SK-MEL-5 (cell line): ENCODE measurements at places on chromosomes 16 and 17.

DNA sequence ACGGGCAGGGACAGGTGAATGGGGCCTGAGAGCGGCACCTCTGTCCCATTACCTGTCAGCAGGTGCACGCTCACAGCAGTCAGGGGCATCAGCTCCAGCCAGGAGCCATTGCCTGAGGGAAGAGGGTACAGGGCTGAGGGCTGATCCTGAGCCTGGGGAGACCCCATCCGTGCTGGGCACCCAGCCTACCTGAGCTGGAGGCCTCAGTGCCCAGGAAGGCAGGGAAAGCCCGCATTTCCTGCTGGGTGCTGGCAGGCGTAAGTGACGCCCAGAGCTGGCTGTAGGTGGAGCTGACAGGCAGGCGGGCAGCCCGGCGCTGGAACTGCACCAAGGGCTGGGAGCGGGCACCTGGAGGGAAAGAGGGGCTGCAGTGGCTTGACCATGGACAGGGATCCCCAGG is 7.4 kb downstream of the FAM171A2 start:
- DNase-seq: no peak

DNA sequence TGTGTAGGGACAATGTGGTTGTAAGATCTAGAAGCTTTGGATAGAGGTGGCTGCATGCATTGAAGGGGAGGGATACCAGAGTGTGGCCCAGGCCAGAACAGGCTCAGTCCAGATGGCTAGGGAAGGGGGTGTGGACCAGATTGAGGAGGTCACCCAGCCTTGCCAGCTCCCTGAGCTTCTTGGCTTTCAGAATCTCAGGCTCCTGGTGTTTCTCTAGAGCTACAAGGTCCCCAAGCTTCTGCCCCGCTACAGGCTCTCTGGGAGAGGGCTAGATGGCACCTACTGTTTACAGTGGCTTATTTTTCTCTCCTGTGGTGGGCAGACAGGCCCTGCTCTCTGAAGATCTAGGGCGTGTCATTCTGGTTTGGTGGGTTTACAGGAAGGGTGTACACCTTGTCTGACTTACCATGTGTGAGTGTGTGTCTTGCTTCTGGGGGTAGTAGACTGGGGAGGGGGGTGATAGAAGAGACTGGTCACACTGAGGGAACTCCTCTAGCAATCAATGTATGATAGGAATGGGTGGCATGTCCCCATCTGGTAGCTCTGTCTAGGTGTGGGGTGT is 1.1 kb downstream of the RARA start:
- DNase-seq: no peak

DNA sequence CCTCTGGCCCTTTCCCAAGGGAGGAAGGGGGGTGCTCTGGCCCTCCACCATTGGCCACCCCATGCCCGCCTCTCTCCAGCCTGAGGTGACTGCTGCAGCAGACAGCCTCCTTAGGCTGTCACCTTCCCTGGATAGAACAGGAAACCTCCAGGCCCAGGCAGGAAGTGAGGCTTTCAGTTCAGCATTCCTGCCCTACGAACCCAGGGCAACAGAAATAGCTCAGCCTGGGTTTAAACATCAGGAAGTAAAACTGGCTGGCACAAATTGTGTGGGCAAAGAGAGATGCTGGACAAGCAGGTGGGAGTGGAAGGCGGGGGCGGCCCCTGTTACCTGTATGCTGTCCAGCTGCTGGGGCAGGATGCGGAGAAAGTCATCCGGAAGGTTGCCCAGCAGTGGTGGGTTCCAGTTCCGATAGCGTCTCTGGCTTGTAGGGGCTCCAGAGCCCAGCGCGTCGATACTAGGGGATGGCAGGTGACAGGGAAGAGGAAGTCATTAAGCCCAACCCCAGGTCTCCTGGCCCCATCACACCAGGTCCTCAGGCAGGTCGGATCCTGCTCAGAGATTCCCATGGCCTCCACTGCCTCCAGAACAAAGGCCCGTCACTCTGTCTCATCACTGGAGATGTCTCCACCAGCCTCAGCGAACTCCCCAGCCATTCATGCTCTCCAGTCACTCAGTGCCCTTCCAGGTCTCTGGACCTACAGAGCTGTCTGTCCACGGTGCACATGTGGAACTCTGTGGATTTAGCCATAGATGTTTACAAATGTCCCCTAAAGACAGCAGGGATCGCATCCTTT is 23.6 kb upstream of the MRPS23 start:
- DNase-seq: no peak

- no peak for DNase-seq
Measured at GRCh38 chr17:50767030-50767429, 288 bp downstream of the ANKRD40CL start.

GRCh38 chr16:10664720-10665126 is 30.0 kb downstream of the TEKT5 start:
- no peak for DNase-seq

DNA sequence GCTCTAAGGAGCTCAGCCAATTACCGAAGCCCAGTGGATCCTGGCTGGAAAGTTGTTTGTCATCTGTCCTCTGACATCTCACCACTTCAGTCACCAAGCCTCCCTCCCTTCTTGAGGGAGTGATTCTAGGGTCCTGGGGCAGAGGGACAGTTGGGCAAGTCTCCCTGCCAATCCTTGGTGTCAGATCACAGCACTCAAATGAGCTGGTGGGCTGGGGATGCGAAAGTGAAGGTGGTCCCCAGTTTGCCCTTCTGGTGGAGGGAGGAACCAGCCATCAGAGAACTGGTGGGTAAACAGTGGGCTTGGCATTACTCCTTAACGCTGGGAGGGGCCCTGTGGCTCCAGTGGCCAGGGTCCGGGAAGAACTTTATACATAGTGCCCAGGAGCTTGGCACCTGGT is 4.4 kb upstream of the CALB2 start:
- no peak for DNase-seq

- DNase-seq: no peak
Measured at GRCh38 chr16:1245452-1246020, 5.0 kb downstream of the TPSAB1 start.

- DNase-seq: no peak
Measured at GRCh38 chr17:46038414-46038813, 39.4 kb downstream of the STH start.

GRCh38 chr17:80845863-80846671 is 145.6 kb upstream of the CHMP6 start:
- no peak for DNase-seq

DNA sequence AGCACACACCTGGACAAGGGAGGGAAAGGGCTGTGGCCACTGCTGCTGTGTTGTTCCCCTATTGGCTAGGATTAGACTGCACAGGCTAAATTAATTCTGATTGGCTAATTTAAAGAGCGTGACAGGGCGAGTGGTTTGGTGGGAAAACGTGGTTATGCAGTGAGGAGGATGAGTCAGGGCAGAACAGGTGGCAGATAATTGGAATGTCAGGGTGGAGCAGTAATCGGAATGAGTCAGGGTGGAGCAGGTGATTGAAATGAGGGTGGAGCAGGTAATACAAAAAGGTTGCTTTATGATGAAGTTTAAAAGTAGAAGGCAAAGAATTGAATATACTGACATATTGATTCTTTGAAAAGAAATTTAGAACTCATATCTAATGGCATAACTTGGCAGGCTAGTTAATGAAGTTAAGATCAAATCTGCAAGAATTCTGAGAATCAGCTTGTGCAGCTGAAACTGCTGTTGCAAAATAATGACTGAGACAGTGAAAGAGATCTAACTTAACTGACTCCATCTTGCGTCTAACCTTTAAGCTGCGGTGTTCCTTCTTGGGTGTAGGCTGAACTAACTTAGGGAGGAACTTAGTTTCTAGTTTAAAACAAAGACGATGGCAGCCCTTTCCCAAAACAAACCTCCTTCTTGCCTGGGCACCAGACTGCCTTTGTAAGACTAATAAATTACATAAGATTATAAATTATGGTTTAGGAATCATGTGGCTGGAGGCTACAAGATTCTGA is 174.3 kb downstream of the UTP18 start:
- DNase-seq: peak; percentile 22

DNA sequence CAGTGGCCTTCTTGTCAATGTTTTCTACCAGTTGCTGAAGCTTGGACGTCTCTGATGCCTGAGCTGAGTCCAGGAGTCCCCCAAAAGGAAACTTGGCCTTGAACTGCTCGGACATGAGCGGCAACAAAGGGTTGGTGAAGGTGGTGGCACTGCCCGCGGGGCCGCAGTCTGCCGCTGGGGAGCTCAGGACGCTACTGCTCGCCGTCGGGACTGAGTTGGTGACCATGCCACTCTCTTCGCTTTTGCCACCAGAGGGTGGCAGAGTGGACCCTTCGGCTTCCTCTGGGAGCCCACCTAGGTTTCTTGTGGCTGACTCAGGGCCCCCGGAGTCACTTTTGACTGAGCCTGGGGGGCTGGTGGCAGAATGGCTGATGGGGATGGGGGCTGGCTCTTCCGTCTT is 11.0 kb downstream of the SALL1 start:
- DNase-seq: no peak

GRCh38 chr16:50390914-50391716 is 22.3 kb upstream of the BRD7 start:
- DNase-seq: no peak

- no peak for DNase-seq
Measured at GRCh38 chr16:66088681-66089080, 277.8 kb upstream of the CDH5 start.

- DNase-seq: peak; percentile 74
Measured at GRCh38 chr17:80652756-80653330, 108.2 kb downstream of the RPTOR start.

DNA sequence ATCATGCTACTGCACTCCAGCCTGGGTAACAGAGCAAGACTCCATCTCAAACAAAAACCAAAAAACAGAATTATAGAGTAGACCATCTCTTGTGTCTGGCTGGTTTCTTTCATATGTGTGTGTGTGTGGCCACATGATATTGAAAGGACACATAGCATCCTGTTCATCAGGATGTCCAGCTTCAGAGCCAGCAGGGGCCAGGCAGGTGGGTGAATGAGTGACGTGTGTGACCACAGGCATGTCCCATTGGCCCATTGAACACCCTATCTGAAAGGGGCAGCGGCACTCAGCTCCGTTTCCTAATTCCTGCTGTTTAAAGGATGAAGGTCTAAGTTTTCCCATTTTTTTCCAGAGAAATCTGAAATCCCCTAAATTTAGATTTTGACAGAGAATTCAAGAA is 174.2 kb downstream of the PRKCB start:
- no peak for DNase-seq

DNA sequence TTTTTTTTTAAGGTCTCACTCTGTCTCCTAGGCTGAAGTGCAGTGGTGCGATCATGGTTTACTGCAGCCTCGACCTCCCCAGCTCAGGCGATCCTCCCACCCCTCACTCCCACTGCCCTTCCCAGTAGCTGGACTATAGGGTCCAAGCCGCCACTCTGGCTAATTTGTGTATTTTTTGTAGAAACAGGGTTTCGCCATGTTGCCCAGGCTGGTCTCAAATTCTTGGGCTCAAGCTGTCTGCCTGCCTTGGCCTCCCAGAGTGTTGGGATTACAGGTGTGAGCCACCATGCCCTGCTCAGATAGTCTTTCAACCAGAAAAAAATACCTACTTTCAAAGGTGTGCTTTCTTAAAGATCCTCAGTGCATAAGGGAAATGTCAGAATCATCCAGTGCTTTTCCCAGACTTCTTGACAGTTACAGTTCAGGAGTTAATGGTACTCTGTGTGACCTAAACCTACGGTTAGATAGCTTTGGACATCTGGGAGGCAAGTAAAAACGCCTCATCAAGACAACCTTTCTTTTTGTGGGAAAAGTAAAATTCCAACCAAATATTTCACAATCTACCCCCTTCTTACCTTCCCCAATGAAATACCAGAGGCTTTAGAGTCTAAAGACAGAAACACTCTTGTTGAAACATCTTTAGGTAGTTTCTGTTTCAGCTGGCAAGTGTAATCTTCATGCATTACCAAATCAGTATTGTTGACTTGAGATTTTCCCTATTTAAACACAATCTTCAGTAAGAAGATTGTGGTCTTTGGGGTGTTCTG is 6.8 kb downstream of the RSPRY1 start:
- DNase-seq: no peak

DNA sequence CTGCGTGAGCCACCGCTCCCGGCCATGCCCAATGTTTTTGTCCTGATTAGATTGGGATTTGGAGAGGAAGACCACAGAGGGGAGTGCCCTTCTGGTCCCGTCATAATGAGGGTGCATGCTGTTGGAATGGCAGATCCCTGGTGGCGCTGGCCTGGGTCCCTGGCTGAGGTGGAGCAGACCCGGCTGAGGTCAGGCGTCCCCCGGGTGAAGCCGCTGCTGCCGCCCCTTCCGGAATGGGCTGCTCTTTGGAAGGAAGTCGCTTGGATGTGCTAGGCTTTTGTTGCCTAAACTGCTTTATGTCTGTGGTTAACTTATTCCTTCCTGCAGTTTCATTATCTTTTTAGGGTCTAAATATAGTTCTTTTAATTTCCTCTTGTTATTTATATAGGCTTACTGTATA is 120.3 kb upstream of the CHMP6 start:
- no peak for DNase-seq

DNA sequence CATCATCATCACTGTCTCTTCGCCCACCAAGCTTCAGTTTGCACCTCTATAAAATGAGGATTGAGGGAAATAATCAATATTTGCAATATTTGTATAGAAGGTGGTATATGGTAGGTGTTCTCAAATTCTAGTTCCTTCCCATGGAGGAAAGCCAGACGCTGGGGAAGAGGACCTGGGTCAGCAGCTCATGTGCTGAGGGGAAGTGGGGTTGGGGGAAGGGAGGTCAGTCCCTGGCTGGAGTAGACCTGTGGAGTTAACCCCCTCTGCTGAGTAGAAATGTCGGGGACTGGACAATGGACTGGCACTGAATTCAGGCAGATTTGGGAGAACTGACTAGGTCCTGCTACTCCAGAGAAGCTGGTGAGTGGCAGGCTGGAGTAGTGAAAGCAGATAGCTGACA is 12.8 kb upstream of the ITGB3 start:
- no peak for DNase-seq

DNA sequence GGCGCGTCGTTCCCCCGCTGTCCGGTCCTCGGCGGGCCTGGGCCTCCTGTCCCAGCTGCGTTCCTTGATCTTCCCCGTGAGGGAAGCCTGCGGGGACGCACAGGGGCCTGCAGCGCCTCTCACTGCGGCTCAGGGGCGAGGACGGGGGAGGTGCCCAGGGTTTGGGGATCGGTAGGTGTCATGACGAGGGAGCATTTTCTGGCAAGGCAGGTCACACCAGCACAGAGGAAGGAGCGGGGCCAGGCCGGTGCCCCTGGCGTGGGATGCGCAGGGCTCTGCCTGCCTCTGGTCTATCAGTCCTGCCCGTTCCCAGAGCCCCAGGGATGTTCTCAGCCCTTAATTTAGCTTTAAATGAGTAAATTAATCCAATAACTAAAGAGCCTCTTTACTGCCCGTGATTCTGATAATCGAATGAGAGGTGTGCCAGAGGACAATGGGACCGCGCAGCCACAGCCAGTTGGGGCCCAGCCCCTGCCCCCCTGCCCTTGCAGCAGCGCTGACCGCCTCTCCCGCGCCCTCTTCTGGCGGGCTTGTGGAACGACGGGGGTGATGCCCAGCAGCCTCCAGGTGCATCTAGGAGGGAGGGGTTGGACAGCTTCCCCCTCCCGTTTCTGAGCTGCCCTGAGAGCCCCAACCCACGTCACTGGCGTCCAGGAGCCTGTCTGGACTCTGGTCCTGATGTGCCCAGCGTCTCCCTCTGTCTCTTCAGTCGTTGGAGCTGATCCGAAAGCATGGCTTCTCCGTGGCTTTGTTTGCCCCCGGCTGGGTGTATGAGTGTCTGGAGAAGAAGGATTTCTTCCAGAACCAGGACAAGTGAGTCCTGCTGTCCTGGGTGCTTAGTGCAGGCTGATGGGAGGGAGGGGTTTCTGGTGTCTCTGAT is 7.9 kb downstream of the ENGASE start:
- DNase-seq: peak; percentile 79

GRCh38 chr16:87464691-87465300 is 28.0 kb downstream of the ZCCHC14 start:
- peak; percentile 69 for DNase-seq
